Activated T-helper 2 cell treated with anti-CD3 and anti-CD28 coated beads, Interferon-gamma antibody, Interleukin-2, Interleukin-4, amounts not matched to agents 10 μg/mL and 5 μg/mL and 100 μg/mL, durations not matched to agents 14 hours and 24 hours and 36 hours (primary cell): ENCODE measurements at places on chromosomes 11 and 22.

DNA sequence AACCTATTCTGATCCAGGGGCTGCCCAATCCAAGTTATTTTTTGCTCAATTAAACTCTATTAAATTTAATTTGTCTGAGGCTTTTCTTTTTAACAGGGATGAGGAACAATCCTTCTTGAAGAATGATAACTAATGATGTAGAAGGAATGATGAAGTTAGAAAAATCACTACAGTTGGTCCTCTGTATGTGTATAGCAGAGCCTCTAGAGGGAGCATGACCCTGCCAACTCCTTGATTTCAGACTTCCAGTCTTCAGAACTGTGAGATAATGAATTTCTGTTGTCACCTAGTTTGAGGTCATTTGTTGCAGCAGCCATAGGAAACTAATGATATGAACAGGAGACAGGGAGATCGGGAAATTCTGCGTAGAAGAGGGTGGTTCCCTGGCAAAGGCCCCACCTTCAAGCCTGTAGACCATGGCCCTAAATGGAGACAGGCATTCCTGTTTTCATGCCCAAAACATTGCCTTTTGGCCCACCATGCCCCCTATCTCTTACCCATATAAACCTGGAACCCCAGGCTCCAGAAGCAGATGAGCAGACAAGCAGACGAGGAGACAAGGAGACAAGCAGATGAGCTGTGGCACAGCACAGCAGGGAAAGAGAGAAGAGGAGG is 7.7 kb upstream of the QSER1 start:
- DNase-seq = no peak

DNA sequence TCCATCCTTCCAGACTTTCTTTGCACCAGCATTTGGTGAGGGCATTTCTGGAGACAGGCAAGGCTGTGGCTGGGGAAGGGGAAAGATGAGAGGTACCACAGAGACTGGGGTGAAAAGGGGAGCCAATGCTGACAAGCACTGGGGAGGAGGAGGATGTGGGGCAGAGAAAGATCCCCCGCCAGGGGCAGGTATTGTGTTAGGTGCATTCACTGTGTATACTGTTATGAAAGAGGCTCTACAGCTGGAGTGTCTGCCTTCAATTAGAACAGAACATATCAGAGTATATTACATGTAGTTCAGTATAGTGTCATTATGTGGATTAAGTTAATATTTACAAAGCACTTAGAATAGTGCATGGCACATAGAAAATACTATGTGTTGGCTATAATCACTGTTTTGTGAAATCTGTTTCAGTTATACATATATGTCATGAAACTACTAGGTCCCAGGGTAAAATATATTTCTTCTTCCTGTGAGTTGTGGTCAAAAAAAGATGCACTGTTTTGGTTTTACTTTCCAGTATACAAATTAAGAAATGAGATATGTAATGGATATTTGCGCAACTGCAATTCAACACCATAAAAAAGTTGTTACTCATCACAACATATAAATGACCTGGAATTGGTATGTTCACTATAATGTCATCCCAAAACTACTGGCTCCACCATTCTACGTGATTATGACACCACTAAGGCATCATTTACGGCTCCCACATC is 8.4 kb downstream of the MSANTD2 start:
- no peak for DNase-seq

GRCh38 chr22:17232406-17232805 is 13.2 kb upstream of the ADA2 start:
- DNase-seq = no peak

DNA sequence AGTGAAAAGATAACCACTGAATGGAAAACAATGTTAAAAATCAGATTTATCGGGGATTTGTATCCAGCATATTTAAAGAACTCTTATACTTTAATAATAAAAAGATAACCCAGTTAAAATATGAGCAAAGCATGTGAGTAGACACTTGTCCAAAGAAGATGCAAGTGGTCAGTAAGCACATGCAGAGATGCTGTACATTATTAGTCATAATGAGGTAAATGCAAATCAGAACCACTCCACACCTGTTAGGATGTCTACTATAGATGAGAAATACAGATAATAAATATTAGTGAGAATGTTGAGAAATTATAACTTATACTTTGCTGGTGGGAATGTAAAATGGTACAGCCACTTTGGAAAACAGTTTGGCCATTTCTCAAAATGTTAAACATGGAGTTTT is 28.0 kb downstream of the QSER1 start:
- no peak for DNase-seq
